ENCODE measurements at places on chromosomes 16 and 17.

DNA sequence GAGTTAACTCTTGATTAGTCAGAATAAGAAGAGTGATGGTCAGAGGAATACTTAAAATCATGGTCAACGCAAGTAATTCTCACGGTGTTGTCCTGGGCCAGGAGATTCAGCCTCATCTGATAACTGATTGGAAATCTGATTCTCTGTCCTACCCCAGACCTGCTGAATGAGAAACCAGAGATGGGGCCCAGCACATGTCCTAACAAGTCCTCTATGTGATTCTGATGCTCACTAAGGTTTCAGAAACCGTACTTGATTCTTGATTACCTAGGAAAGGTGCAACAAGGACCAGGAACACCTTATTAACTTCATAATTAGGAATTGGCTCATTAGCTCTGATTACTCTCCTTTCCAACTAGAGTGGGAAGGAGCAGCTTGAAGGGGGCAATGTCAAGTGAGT, 44.5 kb downstream of the ANKFY1 start:
- no peak overlapping the region for H3K27ac ChIP-seq
- peaks cover 3% of the 10 kb centered on the region for H3K36me3 ChIP-seq
- DNase-seq, result no peak
- no peaks in the 10 kb centered on the region for H3K27me3 ChIP-seq

GRCh38 chr16:10979717-10980601, 35.6 kb downstream of the CLEC16A start:
- no peak for DNase-seq
- peak overlapping the region; percentile 21 for H3K27ac ChIP-seq
- peaks cover 21% of the 10 kb centered on the region for H3K4me1 ChIP-seq
- H3K4me3 ChIP-seq, result no peak overlapping the region
- H3K27me3 ChIP-seq, result no peaks in the 10 kb centered on the region
- peaks cover 2% of the 10 kb centered on the region for H3K36me3 ChIP-seq

- H3K27ac ChIP-seq, result no peak overlapping the region
- H3K36me3 ChIP-seq, result no peaks in the 10 kb centered on the region
- no peaks in the 10 kb centered on the region for H3K4me1 ChIP-seq
- no peak for DNase-seq
Measured at GRCh38 chr17:70819183-70819582, 649.9 kb downstream of the KCNJ2 start.

- H3K4me3 ChIP-seq, result peak overlapping the region; percentile 82
- peaks cover 8% of the 10 kb centered on the region for H3K4me1 ChIP-seq
- no peaks in the 10 kb centered on the region for H3K27me3 ChIP-seq
- peaks cover 3% of the 10 kb centered on the region for H3K36me3 ChIP-seq
- no peak for DNase-seq
- H3K27ac ChIP-seq, result peak overlapping the region; percentile 92
Measured at GRCh38 chr17:68019336-68019674, 16.2 kb upstream of the KPNA2 start.

GRCh38 chr17:65545705-65546523, 15.5 kb downstream of the AXIN2 start:
- no peak overlapping the region for H3K4me3 ChIP-seq
- peak overlapping the region; percentile 63 for H3K27ac ChIP-seq
- peaks cover 36% of the 10 kb centered on the region for H3K4me1 ChIP-seq
- H3K27me3 ChIP-seq, result no peaks in the 10 kb centered on the region

DNA sequence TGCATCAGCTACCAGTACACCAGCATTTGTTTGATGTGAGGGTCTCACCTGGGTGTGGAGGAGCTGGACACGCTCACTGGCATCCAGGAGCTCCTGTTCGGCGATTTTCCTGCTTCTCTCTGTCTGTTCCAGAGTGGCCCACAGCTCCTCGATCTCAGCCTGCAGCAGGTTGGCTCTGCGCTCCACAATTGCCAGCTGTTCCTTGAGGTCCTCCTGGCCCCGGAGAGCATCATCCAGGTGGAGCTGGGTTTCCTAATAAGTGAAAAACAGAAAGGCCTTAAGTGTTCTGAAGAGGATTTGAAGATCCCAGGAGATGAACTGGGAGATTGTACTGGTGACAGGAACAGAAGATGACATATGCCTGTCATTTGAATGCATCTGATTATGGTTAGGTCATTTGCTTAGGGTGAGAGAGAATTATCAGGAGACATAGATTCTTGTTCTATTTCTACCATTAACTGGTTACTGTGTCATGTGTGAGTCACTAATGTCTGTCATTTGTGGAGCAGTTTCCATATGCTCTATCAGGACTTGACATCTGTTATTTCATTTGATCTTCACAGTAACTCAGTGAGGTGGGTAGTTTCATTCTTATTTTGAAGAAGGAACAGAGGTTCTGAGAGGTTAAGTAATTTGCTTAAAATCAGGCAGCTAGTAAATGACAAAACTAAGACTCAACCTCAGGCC, 21.5 kb upstream of the MYH13 start:
- no peak overlapping the region for H3K27ac ChIP-seq
- no peak for DNase-seq
- no peaks in the 10 kb centered on the region for H3K4me1 ChIP-seq
- H3K4me3 ChIP-seq, result no peak overlapping the region

Measured in T-helper 17 cell (primary cell).